ENCODE measurements at places on chromosomes 2 and 18.

DNA sequence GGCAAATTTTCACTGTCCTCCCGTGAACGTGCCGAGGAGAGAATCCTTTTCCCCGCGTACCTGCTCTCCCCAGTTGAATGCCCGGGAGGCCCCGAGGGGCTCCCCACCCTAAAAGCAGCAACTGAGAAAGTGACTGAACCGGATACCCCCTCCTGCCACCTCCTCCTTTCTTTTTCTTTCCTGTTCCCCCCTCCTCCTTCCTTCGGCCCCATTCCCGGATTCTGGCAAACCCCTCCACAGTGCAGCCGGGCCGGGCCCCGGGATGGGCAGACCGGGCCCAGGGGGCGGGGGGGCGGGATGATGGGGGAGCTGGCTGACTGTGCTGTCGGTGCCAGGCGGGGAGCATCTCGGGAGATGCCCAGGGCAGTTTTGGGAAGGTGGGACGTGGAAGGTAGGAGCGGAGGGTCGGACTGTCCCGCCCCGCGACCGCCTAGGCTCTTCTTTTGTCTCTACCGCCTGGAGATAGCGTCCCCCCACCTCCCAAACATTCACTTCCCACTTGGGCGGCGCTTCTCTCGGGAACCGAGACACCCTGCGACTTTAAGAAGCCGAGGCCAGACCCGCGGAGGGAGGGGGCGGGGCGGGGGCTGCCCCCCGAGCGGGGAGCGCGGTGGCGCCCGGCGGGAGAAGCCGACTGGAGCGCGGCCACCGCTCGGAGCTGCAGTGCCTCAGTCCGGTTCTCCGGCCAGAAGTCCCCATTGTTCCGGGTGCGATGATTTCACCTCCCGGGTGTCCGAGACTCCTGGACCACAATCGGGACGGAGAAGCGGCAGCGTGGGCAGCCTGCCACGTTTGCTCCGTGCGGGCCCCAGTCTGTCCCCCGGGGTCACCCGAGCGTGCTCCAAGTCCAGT is 8.2 kb downstream of the DLX2 start:
- no peak for DNase-seq

DNA sequence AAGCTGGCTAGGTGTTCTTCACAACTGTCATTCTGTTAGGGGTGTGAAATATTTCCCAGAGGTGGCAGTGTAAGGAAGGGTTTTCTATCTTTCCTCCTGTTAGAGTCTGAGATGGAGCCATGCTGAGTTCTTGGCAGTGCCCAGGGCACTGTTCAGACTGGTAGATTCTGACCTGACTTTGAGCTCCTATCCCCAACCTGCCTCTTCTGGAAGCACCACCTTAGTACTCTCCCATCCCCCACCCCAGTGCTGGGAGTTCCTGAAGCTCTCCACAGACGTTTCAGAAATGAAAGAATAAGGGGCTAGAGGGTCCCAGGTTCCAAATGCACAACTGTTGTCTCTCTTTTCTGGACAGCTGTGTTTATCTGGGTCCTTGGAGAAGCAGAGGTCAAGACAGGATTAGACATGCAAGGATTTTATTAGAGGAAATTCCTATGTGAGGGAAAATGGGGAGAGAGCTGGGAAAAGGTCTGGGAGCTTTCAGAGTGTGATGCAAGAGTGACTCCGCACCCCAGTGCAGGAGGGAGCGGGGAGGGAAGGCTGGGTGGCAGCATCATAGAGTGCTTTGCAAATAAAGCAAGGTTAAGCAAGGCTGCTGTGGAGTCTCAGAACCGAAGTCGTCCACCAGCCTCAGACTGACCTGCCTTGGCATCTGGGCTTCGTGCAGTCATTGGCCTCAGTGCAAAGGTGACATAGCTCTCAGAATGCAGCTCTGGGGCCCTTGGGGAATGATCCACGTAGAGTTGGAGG is 75.5 kb downstream of the SLC4A3 start:
- no peak for DNase-seq

DNA sequence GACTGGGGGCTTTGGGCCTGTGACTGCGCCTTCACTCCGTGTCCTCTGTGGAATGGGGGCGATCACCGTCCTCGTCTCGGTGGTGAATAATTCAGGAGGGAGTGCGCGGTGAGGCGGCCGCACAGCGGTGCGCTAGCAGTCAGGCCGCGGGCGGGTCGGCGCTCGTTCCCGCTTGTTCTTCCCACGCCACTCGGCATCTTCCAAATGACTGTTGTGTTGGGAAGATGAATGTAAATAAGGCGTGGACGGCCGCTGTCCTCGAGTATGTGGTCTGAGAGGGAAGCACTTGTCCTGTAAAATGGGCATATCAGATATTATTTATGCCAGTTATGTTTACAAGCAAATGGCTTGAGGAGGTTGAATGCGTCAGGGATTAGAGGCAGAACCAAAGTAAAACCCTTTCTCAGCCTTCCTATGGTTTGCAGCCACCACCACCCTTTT is 608 bp upstream of the VPS4B start:
- DNase-seq: no peak

- DNase-seq: no peak
Observed at GRCh38 chr18:35919179-35919578, 53.3 kb upstream of the RMP24 start.

GRCh38 chr2:29950481-29950880 is 29.1 kb upstream of the ALK start:
- no peak for DNase-seq

GRCh38 chr18:47748093-47748796 is 182.2 kb downstream of the SMAD2 start:
- no peak for DNase-seq

DNA sequence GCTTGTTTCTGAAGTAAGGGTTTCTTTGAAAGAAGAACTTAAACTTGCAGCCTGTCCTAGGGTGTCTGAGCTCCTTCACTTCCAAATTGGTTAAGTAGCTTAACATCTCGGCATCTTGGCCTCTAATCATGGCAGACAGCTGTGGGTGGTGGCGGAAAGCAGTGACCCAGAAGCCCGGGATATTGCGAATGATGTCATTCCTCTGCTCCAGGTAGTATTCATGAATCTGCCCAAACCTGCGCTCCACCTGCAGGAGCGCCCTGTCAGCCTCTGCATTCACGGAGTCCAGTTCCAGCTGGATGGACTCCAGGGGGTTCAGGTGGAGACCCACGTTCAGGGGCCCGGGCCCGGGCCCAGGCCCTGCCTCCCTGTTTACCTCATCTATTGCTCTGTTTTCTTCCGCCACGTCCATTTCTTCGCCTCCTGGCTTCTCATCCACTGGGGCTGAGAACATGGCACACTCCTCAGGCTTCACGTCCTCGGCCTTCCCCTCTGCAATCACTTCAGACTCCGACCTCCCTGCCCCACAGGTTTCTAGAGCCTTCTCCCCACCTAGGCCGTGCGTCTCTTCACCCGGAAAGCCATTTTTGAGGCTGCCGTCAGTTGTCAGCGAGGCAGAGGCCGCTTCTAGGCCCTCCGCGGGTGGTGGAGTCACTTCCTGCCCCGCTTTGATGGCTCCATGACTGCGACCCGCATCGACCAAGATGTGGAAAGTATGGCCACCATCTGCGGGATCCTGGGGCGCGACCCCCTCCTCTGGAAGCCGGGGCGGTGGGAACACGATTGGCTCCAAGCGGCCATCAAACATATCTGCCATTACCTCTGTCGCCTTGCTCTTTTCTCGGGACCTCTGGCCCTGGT is 569 bp downstream of the TSPYL6 start:
- no peak for DNase-seq

- no peak for DNase-seq
Observed at GRCh38 chr2:218992703-218993344, 398 bp downstream of the CRYBA2 start.

- DNase-seq: no peak
Observed at GRCh38 chr2:242004902-242005230, 135.3 kb downstream of the RTP5 start.

- DNase-seq: no peak
Observed at GRCh38 chr2:64809216-64809615, 155.5 kb upstream of the SERTAD2 start.

DNA sequence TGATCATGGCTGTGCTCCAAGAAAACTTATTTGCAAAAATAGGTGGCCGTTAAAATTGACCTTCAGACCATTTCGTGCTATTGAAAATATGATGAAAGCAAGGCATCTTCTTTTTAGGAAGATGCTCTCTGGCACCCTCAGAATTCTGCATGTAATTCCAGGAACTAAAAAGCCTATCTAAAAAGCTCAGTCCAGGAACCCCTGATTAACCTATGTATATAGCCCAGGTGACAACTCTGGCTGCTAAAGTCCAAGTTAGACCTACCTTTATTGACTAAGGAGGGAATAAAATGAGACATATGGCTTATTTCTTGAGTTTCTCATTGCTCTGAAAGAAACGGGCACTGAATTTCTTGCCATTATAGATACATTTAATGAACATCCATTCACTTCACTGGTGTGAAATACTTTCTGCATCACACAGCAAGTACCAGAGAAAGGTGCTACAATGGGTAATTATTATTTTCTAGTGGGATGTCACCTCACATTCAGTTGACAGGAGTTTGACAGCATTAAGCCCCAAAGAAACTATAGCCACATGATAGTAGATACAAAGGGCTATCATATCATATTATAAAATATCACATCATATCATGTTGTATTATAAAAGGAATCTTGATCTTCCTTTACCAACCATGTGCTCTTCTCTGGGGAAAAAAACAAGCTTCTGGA is 83.8 kb downstream of the EPHA4 start:
- DNase-seq: no peak

DNA sequence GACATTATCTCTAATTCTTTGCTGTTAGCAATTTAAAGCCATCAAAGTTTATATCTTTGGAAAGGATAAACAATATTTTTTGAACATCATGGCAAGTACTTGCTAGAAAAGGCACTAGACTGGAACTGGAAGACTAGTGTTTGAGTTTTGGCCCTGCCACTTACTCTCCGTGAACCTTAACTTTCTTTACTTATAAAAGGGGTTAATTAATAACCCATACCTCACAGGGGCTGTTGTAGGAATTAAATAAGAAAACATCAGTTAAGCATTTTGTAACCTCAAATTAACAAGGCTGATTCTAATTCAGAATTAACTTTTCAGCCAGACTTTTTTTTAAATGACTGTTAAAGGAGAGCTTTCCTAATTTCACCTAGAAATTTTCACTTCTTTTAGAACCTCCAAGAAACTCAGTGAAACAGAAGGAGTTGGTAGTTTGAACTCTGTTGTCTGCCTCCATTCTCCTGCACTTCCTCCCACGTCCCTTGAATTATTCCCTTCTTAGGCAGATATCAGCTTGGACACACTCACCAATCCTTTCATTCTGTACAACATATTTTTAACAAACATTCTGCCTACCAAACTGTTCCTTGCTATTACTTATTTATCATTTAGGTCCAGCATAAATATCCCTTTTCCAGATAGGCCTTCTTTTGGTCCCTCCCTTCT is 79.5 kb downstream of the COX7A2L start:
- DNase-seq: no peak

DNA sequence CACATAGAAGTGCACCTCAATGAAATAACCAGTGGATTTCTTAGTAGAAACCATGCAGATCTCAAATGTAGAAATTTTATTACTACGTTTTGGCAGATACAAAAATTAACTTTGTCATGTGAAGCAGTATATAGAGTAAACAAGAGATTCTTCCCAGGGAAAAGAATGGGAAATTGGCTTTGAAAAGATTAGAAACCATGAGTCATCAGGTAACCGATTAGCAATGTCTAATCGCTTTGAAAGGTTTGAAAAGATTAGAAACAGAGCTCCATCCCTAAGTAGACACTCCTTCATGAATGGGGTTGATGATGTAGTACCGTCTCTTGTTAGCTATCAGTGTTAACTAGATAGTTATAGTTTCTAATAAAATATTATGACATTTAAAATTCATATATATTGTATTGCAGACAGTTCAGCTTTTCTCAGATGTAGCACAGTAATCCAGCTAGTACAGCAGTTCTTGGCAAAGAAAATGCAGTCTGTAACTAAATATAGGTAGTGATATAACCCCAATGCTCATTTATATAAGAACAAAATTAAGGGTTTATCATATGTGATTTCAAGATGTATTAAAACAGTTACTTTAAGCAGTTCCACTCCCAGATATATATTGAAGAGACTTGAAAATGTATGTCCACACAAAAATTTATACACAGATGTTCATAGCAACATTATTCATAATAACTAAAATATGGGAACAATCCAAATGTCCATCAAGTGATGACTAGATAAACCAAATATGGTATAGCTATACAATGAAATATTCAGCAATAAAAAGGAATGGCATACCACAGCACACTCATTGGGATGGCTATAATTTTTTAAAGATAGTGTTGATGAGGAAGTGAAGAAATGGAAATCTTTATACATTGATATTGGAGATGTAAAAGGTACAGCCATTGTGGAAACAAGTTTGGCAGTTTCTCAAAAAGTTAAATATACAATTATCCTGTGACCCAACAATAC is 113.9 kb downstream of the PTPN4 start:
- DNase-seq: no peak

DNA sequence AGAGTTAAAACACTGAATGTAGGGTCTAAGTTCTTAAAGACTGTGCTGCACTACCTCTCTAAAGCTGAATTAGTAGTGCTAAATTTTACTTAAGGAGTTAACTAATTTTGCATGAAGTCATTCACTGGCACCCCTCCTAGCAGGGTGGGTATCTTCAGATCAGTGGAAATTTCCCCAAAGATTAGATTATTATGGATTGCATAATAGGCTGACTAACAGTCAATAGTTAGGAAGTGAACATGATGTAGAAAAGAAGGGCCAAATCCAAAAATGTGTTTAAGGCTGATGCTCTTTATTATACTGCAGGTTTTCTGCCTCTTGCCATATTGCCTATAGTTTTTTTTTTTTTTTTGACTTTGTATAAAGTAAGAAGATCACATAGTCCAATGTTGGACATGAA is 5.2 kb downstream of the ZNF638 start:
- DNase-seq: no peak

- DNase-seq: no peak
Observed at GRCh38 chr2:146678516-146678915, 1166.3 kb upstream of the ACVR2A start.

Data from activated naive CD4-positive, alpha-beta T cell (primary cell).